GM04504 (cell line): ENCODE measurements at places on chromosomes 3 and 15.
A peak's percentile ranks its signal among the peaks of the same experiment; 100 is the strongest.

- DNase-seq = no peak
Measured at GRCh38 chr3:55639896-55640765, 153.0 kb upstream of the WNT5A start.

- DNase-seq = no peak
Measured at GRCh38 chr3:155339052-155339451, 45.6 kb upstream of the STRIT1 start.

DNA sequence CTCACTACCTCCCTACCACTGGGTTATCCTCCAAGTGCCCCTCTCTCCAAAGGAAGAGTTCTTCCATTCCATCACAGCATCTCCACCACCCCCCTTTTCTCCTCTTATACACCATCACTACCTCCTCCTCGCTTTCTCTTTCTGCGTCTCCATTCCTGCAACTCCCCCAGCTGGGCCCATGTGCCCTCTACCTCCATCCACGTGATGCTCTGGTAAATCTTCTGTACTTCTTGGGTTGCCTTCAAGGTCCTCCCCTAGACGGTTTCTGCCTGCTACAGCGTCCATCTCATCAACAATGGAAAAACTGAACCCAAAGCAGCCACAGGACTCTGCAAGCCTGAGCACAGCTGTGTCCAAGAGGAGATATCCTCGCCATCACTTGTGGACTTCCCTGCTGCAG, 129.5 kb upstream of the SLCO3A1 start:
- no peak for DNase-seq

- DNase-seq = no peak
Measured at GRCh38 chr3:63896332-63897030, 15.7 kb downstream of the SCAANT1 start.

GRCh38 chr3:52026041-52026440, 30.3 kb downstream of the DUSP7 start:
- DNase-seq = no peak

DNA sequence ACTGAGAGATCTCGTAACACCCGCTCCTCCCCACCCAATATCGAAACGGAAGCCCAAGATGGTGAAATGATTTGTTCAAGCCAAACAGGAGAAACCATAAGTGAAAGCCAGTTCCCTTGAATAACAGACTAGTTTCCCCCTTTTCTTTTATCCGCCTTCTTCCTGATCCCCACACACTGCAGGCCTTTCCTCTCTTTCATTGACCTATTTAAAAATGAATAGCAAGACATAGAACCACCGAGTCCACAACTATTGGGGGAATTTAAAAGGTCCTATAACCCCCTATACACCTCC, 382 bp upstream of the COX17 start:
- no peak for DNase-seq

GRCh38 chr3:13072239-13072599, 1.0 kb downstream of the IQSEC1 start:
- DNase-seq = no peak

DNA sequence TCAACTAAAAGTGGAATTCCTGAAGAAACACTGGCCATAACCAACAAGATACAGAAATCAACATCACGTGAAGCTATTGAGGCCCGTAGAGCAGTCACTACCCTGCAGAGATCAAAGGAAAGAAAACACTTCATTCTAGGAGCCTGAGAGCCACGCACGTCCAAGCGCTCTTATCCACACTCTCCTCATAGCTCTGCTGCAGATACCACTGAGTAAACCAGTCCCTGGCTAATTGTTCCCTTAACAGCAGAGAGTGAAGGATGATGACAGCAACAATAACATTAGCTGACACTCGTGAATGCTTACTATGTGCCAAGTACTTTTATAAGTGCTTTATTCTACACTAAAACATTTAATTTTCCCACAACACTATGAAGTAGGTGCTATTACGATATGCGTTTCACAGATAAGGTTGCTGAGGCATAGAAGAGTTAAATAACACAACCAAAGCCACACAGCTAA, 271.0 kb upstream of the GADL1 start:
- DNase-seq = no peak

GRCh38 chr3:127791221-127791913, 30.9 kb downstream of the MGLL start:
- DNase-seq = no peak

DNA sequence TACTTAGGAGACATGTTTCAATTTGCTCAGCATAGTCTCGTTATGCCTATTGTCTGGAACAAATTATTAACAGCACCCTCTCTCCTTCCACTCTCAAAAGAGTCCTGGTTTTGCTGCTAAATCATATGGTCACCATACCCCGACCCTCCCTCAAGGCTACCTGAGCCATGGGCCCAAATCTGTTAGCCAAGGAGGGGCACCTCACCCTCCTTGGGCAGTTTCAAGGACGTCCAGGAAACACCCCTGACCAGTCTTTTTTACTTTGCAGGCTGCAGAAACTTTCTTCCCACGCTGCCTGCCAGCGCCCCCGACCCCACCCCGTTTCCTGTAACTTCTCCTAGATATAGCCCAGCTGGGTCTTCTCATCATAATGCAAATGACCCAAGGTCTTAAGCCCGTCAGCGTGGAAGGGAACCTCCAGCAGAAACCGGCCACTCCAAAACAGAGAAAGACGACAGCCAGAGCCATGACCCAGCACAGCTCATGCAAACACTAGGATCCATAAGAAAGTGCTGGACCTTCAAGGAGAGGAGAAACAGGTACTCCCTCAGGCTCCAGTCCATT, 62.3 kb downstream of the ADCY5 start:
- no peak for DNase-seq

DNA sequence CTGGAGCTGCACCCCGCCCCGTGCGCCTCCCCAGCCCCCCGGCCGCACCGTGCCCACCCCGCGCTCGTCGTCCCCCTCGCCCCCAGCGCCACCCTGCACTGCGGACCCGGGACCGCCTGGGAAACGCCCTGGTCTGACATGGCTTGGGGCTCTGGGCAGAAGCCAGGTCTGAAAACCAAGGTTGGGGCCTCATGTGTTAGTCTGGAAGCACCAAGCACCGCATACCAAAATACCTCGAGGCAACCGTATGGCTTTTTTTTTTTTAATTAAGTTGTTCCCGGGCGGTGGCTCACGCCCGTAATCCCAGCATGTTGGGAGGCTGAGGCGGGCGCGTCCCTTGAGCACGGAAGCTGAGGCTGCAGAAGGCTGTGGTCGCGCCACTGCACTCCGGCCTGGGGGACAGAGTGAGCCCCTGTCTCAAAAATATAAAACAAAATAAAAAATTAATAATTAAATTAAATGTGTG, 91.5 kb upstream of the CHD2 start:
- no peak for DNase-seq

DNA sequence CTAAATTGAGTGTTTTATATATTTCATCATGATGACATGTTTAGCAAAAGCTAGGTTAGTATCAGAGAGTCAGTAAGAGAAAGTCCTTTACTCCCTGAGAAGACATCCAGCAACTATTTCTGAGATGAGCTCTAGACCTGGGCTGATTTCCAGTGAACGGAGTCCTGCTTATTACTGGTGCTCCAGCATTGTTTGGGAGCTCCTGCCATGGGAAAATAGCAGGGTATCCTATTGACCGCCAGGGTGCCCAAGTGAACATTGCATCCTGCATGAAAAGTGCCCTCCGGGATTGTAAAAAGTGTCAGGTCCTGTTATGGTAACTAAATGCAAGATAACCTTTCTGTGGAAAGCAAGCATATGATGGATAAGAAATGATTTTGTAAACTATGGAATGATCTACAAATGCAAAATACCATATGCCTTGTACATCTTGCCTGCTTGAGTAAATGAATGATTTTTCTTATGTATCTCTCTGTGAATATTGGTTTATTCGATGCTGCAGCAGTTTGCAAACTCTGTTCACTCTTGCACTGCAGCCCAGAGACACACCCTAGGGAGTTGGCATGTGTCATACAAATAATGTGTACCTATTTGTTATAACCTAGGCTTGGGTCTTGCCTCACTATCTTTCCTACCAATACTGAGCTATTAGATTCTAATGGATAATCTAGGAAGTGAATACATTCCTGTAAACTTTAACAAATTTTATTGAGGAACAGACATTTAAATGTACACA, 96.7 kb downstream of the IL5RA start:
- DNase-seq = no peak

DNA sequence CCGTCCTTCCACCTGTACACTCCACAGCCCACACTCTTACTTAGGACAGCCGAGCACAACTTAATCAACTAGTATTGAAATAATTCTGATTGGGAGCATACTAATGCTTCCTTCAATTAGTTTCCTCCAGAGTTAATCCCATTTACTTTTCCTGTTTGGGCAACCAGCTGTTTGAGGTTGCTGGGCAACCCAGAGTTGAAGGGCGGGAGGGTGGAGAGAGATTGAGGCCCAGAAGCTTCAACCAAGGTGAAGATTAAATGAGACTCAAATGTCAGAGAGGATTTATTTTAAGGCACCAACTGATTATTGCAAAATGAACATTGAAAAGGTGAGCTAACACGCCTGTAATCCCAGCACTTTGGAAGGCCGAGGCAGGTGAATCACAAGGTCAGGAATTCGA, 428.5 kb upstream of the SEMA6D start:
- DNase-seq = no peak

DNA sequence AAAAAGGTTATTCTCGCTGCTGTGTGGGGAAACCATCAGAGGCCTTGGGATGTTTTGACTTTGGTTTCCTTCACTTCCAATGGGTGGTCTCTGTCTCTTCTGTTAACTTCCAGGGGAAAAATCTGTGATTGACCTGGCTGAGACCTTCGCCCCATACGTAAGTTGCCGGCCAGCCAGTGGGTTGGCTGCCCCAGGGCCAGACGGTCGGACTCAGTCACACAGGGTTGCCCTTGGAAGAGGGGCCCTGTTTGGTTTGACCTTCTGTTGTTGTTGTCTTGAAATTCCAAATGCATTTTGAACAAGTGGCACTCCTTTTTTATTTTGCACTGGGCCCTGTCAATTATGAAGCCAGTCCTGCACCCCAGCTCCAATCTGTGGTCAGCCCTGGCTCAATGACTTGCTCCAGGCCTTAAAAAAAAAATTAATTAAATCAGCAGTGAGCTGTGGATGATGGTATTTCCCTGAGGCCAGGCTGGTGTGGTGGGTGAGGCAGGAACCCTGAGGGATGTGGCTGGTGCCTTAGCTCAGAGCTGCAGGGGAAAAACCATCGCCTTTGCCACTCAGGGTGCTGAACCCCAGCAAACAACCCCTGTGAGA, 4.5 kb downstream of the FAM107A start:
- DNase-seq = no peak

DNA sequence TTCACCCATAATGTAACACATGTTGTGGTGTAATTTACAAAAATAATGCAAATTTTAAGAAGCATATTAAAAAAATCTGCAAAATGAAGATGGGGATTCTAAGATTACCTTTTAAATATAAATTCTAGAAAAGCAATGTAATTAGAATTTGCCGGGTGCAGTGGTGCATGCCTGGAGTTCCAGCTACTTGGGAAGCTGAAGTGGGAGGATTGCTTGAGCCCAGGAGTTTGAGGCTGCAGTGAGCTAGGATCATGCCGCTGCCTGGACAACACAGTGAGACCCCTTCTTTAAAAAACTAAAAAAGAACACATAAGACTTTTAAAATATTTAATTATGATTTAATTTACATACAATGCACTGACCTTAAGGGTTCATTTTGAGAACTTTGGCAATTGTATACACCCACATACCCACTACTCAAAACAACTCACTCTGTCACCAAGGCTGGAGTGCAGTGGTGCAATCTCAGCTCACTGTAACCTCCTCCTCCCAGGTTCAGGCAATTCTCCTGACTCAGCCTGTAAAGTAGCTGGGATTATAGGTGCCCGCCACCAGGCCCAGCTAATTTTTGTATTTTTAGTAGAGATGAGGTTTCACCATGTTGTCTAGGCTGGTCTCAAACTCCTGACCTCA, 134.0 kb upstream of the TBL1XR1 start:
- DNase-seq = no peak

- no peak for DNase-seq
Measured at GRCh38 chr15:86138798-86139197, 59.1 kb downstream of the AGBL1 start.

GRCh38 chr3:15645740-15646501, 44.4 kb downstream of the BTD start:
- DNase-seq = peak; percentile 83

GRCh38 chr15:33111041-33111451, 83.5 kb downstream of the FMN1 start:
- no peak for DNase-seq

GRCh38 chr3:95798628-95799027, 1015.8 kb upstream of the EPHA6 start:
- DNase-seq = no peak

DNA sequence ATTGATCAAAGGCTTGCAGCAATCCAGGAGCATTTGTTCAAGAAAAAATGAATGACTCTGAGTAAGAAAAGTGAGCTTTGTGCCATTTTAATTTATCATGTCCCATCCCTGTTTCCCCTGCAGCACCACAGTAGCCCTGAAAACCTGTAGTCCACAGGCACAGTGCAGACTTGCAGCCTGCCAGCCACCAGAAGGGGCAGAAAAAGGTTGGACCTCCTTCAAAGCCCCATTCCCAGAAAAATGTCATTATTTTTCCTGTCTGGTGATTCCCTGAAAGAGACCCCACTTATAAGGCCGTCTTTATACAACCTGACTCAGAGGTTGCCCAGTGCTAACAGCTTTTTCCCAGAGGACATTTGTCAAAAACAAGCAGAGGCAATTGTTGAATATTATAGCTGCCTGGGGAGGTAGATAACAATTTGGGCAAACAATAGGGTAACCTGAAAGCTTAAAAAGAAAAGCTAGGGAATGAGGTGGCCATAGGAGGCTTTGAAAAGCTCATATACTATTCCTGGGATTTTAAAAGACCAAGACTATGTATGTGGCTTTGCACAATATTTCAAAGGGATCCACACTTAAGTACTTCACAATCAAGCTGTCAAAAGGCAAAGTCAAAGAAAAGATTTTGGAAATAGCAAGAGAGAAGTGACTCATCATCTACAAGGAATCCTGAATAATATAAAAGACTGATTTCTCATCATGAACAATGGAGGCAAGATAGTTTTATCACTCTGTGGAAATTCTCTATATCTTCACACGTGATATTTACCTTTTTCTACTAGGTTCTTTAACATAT, 136.8 kb upstream of the PLXNA1 start:
- DNase-seq = no peak

DNA sequence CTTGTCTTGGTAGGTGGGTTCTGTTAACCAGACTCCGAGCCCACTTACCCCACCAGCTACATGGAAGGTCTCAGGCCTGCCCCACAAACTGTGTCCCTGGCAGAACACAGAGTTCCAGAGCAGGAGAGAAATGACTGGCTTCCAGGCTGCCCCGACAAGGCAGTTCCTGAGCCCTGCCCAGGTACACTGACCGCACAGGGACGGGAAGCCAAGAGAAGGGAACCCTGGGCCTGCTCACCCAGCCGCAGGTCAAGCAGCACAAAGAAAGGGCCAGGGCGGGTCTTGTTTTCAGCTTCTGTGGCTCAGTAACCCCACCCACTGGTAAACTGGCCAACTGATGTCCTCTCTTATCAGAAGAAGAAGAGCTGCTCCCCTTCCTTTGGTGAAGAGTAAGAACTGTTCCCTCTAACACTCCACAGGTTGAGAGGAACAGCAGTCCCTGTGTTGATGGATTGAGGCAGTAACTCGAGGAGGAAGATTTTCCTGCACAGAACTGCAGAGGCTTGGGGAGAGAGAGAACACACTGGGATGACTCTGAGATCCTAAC, 68.4 kb downstream of the CRTC3 start:
- DNase-seq = no peak

- DNase-seq = no peak
Measured at GRCh38 chr3:25903371-25904129, 113.7 kb downstream of the OXSM start.
